ENCODE measurements at places on chromosomes 13 and 19. TPM values are rescaled to one million over a fixed set of nuclear protein-coding genes. Genes with fewer than 3 reads are reported as not detected.

Gene COL4A1
- 103 TPM for total RNA-seq

Gene TMEM238
- total RNA-seq, result 14.6 TPM

Gene SRRM5
- total RNA-seq, result 0.98 TPM

Gene C19orf81
- 12.5 TPM for total RNA-seq

Gene PLPPR3
- total RNA-seq, result 5.6 TPM

Gene MAU2
- total RNA-seq, result 15.9 TPM

Gene ZNF83
- 0.15 TPM for total RNA-seq

Gene ZNF610
- not detected for total RNA-seq

Gene REEP6
- total RNA-seq, result 5.0 TPM

Gene ZNF112
- total RNA-seq, result 2.0 TPM

Gene SIGLEC12
- not detected for total RNA-seq
